NCI-H1092 treated with DMSO at 0.1 percent for 48 hours (cell line): ENCODE measurements at places on chromosomes 2 and 18.

DNA sequence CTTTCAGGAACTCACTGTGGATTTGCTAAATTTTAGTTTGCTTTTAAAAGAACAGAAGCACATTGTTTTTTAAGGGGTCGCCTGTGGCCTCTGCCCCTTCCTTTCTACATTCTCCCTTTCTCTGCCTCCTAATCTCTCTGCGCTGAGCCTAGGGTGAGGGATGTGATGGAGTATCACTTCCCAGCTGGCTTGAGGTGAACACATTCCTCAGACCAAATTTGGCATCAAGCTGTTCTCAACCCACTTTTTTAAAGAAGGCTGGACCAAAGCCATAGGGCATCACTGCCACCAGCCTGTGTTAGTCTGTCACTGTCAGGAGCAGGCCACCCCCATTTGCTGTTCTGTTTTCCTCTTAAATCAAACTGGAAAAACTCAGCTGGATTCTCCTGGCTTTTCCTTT, 27.4 kb downstream of the EIF4E2 start:
- DNase-seq, result no peak

DNA sequence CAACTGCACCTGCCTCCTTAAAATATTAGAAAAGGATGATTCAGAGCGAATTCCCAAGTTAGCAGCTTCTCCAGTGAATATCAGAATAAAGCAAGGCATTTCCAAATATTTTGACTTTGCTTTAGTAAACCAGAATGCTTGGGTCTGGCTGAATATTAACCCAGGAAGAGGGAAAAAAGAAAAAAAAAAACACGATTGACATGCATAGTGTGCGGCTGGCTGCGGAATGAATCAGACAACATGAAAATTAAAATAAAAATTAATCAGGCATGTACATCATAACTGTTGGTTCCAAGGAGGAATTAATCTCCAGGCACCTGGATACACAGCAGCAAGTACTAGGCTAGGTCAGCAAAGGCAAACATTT, 105.8 kb upstream of the NCKAP5 start:
- no peak for DNase-seq

DNA sequence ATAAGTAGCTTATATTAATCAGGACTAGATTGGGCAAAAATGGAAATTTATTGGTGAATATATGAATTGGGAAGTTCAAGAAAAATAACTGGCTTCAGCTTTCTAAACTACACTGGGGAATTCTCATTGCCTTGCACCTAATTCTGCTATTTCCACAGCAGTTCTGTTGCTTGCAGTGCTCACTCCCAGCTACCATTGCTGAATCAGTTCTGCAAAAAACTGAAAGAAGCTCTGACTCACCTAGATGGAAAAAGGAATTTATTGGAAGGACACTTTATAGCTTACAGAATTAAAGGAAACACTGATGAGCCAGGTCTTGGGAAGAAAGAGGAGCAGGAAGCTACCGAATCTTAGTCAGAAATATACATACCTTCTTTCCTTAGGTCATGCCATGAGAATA, 60.3 kb upstream of the ACVR1 start:
- no peak for DNase-seq

DNA sequence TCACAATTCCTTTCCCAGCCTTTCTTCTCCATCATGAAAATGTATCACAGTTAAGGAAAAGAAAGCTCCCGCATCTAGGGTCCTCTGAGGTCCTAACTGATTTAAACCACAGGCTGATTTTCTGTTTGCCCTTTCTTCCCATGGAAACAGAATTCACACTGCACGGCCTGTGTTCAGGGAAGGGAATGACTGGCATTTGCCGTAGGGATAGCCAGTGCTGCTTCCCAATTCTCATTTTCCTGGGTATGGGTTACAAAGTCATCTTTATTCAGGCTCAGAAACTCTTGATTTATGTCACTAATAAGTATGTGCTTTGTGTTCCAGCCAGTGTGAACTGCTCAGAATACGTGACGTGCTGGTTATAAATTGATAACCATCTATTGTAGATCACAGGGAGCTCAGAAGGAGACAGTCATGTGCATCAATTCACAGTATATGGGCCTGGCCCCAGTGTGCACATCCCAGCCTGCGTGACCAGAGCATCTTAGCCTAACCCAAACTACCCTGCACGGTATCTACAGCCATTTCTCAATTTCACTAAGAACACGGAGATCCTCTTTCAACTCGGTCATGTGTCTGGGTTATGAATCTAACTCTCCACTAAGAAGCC, 163.3 kb downstream of the LRRC30 start:
- no peak for DNase-seq

DNA sequence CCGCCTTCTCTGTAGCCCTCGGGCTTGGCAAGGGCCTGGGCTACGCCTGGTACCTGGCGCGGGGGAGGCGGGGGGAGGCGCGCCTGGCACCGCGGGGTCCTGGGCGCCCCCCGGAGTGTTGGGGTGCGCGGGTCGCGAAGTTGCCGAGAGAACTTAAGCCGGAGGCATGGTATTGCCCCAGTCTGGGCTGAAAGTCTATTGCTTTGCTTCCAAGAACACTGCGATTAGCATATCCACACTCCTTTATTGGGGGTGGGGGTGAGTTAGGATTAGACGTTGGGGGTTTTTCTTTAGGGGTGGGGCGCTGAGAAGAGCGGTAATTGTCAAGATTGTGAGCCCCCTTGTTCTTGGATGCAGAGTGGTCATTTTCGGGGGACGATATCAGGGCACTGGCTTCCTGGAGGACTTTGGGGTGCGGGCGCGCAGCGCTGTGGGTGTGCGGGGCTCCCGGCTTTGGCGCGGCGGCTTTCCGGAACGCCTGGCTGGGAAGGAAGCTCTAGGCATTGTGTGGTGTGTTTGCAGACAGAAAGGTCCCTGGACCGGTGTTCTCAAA, 798 bp downstream of the TANC1 start:
- no peak for DNase-seq

GRCh38 chr2:54741250-54741649, 17.8 kb downstream of the EML6 start:
- no peak for DNase-seq

GRCh38 chr2:9001778-9002177, 1.7 kb downstream of the MBOAT2 start:
- DNase-seq, result no peak

- DNase-seq, result no peak
These were observed 66.3 kb downstream of the CDK15 start for GRCh38 chr2:201872591-201872990.

DNA sequence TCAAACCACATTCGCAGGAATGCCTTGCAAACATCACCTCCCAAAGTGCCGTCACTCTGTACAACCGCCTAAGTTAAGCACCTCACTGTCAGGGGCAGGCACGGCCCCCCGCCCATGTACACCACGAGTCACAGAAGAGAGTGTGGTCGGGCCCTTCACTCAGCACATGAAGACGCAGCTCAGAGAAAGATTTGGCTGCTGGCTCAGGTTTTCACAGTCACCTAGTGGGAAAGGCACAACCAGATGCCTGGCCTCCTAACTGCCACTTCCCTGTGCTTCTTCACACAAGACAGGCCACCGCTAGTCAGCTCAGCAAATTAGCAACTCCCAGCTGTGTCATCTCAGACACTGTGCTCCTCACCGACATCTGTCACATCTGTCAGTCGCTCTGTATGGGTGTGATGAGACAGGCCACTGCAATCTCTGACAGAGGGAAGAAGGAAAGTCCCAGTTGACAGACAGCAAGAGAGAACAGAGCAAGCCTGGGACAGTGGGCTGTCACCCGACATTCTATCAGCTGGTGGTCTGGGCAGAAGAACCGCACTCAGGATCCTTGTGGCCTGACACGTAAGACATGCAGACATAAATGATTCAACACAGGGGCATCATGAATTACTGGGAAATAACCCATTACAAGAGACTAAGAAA, 60.8 kb downstream of the CRACDL start:
- no peak for DNase-seq

DNA sequence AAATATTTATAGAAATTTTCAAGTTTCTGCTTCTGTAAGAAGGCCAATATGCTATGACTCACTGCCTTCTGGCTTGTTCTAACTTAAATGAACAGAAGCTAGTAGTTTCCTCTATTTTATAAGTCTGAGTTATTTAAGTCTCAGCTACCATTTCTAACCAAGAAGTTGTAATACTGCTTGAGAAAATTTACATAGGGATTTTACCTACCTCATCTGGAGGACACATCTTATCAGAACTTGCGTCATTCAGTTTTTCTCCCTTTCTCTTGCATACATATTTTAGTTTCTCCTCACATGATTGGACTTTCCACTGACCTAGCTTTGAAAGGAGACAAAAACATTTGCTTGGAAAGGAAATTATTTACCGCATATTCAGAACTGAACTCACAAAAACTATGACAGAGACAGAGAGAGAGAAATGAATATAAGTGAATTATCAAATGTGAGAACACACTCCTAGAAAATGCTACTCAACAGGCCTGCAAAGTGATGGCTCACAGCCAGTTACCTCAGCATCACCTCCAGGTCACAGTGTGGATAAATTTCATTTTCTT, 81.1 kb upstream of the CD302 start:
- DNase-seq, result no peak

GRCh38 chr2:105895990-105896764, 151.5 kb downstream of the NCK2 start:
- no peak for DNase-seq

- no peak for DNase-seq
These were observed 26.5 kb upstream of the MCFD2 start for GRCh38 chr2:46942143-46942526.

DNA sequence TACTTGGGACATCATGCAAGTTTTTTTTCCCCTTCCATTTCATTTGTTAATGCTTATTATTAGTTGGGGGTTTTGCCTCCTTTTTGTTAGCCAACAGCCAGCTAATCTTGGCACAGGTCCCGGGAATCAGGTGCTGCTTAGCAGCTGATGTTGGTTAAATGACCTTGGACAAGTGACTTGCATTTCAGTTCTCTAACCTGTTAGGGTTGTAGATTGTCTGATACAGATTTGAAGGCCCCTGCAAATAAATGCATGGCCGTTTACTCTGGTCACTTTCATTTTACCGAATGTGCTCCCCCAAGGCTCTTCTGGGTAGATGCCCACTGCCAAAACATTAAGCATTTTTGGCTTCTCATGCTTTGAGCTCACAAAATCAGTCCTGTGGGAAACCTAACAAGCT, 120.9 kb downstream of the SPTBN1 start:
- peak; percentile 49 for DNase-seq

GRCh38 chr18:32937066-32937465, 164.2 kb upstream of the KLHL14 start:
- DNase-seq, result no peak

- no peak for DNase-seq
These were observed 15.6 kb downstream of the TRABD2A start for GRCh38 chr2:84865181-84865783.

DNA sequence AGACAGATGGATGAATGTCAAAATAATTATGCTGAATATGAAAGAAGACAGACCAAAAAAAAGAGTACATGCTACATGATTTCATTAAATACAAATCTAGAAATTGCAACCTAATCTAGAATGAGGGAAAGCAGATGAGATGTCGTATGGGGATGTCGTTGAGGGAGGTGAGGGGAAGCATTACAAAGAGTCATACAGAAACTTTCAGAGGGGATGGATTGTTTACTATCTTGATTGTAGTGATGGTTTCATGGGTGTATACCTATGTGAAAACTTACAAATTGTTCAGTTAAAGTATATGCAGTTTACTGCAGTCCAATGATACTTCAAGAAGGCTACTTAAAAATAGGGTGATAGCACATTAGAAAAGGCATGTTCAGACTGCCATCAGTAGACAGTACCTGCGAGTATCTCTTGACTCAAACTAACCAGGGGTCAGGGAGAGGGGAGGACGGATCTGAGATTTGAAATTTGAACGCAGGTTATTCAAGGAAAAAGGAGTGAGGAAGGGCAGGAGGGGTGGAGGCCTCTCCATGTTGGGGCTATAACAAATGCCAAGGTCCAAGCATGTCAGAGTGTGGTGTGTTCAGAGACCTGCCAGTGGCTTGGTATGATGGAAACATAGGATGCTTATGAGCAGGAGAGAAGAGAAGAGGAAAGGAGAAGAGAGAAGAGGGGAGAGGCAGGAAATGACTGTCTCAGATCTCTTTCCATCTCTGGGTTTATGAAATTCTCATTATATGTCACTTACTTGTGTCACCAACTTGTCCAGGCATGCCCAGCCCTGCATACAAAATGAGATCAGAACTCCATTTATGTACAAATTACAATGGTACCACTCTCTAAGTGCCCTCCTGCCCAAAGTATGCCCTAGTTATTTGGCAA, 257.3 kb upstream of the CXCR4 start:
- DNase-seq, result no peak
